ENCODE measurements at places on chromosomes 2 and 18. TPM values are rescaled to one million over a fixed set of nuclear protein-coding genes. Genes with fewer than 3 reads are reported as not detected.

BOLL gene
- 0.51 TPM for total RNA-seq

GALNT3 gene
- total RNA-seq: 4.8 TPM

E2F6 gene
- 23.7 TPM for total RNA-seq

NYAP2 gene
- not detected for total RNA-seq

SH3RF3 gene
- total RNA-seq: 0.39 TPM

SPDYA gene
- total RNA-seq: 1.1 TPM

Measured in activated T-helper 1 cell treated with anti-CD3 and anti-CD28 coated beads, Interleukin-12 subunit alpha, Interleukin-12 subunit beta, Interleukin-2, Interleukin-4 antibody, amounts not matched to agents 30 ng/mL and 10 ng/mL and 1 ng/mL, durations not matched to agents 14 hours and 24 hours and 36 hours (primary cell).